Activated T-helper 1 cell treated with anti-CD3 and anti-CD28 coated beads, Interleukin-2, amount 50 U/mL, for 16 hours (primary cell): ENCODE measurements at places on chromosomes 3 and 15.

- DNase-seq: no peak
These were observed 111.0 kb downstream of the TPRG1 start for GRCh38 chr3:189282741-189283140.

- no peak for DNase-seq
These were observed 16.6 kb upstream of the GYG1 start for GRCh38 chr3:148974726-148975125.

GRCh38 chr15:50815958-50816590 lies 50.6 kb upstream of the SPPL2A start:
- DNase-seq: no peak

GRCh38 chr3:6551165-6551564 lies 309.8 kb upstream of the GRM7 start:
- DNase-seq: no peak

- DNase-seq: no peak
These were observed 21.1 kb upstream of the COLQ start for GRCh38 chr3:15542614-15543013.

- no peak for DNase-seq
These were observed 237.0 kb downstream of the CD47 start for GRCh38 chr3:107853821-107854220.

- no peak for DNase-seq
These were observed 9.5 kb downstream of the PDE8A start for GRCh38 chr15:84991014-84991712.

GRCh38 chr15:47366884-47367283 lies 350.4 kb upstream of the SEMA6D start:
- no peak for DNase-seq

- no peak for DNase-seq
These were observed 227.8 kb downstream of the CDIN1 start for GRCh38 chr15:36807134-36807764.

DNA sequence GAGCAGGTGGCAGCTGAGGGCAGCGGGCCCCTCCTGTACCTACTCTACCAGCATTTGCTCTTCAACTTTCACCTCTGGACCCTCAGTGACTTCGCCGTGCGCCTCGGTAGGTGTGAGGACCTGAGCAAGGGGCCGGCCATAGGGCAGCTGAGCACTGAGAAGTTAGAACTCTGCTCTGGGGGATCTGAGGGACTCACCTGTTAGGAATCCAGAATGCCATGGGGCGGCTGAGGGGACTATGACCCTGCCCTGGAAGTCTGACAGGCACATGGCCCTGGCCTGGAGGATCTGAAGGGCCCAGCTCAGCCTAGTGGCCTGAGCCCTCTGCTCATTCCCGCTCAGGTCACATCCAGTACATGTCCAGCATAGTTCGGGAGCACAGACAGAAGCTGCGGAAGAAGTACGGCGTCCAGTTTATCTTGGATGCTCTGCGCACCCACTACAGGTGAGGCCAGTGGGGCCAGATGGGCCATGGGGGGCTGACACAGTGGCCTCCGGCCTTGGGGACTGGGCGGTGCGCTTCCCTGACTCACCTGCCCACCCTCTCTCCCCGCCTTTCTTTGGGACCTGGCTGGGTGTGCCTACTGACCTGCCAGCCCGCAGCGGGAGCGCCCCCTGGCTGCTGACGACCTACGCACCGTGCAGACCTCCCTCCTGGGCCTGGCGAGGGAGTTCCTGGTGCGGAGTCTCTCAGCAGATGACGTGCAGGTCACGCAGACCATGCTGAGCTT lies 18.8 kb downstream of the NBEAL2 start:
- peak; percentile 61 for DNase-seq

GRCh38 chr3:57275393-57275792 lies 17.1 kb downstream of the ASB14 start:
- no peak for DNase-seq

GRCh38 chr3:141845407-141846049 lies 30.9 kb upstream of the ATP1B3 start:
- DNase-seq: no peak

DNA sequence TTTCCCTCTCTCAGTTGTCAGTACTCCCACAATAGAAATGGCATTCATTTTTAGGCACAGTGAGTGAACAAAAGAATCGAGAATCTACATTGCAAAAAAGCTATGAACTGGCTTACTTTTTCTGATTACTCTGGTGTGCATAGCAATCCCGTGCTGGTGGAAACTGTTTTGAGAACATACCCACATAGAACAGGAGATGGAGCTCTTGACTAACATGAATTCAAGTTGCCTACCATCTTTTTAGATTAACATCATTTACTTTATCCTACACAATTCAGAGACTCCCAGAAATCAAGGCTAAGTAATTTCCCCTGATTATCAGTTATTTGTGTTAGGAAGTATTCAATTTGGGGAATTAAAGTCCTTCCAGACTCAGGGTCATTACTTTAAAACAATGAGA lies 326.6 kb downstream of the ARPP21 start:
- no peak for DNase-seq

DNA sequence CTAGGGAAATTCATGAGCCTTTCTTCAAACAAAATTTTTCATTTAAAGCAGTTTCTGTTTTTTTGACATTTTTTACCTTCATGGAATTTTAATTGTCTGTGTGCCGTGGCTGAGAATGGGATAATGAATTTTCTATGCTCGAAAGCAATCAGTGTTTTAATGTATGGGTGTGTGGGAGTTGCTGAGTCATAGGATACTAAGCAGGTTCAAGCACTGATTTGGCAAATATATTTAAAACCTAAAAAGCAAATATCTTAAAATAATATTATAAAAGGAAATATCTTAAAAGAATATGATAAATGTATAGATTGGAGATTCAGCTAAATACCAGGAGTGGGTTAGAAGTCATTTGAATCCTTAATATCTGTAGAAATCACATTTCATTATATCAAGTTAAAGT lies 173.6 kb upstream of the LRRFIP2 start:
- DNase-seq: no peak

DNA sequence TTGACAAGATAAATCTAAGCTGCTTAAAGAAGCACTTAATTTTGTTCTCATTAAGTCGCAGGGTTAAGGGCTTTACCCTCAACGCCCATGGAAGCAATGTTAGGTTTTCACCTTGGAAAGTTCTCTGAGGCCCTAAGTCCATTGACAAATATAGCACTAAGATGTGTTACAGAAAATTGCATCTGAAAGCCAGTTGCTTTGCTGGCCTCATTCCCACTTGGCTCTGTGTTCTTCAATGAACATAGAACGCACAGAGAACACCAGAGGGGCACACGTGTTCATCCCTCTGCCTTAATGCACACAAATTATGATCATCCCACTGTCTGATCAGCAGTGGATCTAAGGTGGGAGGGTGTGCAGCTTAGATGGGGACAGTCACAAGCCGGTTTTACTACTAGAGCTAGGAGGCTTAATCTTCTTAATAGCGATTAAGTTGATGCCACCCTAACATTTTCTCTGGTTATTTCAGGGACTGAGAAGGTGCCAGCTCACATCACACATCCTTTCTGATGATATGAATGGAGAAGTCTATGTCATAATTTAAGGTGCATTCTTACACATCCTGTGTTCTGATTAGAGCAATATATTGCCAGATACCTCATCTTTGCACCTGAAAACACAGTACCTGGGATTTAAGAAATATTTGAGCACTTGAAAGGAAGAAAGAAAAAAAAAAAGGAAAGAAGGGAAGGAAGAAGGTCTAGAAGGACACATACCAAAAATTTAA lies 224.4 kb upstream of the ICE2 start:
- no peak for DNase-seq

- DNase-seq: peak; percentile 24
These were observed 57.7 kb downstream of the IQSEC1 start for GRCh38 chr3:13015286-13016082.

- DNase-seq: no peak
These were observed 870.2 kb downstream of the SI start for GRCh38 chr3:164208048-164208447.

DNA sequence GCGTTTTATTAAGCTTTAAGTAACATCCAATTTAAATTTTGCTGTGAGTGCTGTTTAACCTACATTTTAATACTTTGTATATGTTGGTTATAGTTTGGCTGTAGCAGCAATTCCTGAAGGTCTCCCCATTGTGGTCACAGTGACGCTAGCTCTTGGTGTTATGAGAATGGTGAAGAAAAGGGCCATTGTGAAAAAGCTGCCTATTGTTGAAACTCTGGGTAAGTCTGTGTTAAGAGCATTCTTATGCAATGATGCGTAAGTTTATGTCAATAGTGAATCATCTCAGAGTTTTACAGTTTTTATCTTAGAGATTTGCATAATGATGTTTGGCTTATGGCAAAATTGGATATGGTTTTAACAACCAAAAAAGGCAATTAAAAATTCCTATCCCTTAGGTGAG lies 62.7 kb downstream of the ASTE1 start:
- DNase-seq: no peak

DNA sequence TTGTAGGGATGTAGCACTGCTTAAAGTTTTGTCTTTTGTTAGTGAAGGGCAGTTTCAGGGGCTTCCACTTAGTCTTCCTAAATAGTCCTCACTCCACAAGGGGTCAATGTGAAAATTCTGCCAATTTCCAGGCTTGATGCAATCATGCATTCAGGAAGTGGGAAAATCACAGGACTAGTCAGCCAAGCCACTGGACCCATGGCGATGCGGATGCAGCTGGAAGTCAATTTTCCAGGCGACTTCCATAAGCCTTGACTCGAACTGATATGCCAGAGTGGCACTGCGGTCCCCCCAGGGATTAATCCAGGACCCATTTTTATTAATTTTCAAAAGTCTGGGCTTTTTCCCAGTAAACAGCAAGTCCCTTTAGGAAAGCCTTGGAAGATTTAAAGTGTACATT lies 26.1 kb downstream of the GBE1 start:
- DNase-seq: no peak

DNA sequence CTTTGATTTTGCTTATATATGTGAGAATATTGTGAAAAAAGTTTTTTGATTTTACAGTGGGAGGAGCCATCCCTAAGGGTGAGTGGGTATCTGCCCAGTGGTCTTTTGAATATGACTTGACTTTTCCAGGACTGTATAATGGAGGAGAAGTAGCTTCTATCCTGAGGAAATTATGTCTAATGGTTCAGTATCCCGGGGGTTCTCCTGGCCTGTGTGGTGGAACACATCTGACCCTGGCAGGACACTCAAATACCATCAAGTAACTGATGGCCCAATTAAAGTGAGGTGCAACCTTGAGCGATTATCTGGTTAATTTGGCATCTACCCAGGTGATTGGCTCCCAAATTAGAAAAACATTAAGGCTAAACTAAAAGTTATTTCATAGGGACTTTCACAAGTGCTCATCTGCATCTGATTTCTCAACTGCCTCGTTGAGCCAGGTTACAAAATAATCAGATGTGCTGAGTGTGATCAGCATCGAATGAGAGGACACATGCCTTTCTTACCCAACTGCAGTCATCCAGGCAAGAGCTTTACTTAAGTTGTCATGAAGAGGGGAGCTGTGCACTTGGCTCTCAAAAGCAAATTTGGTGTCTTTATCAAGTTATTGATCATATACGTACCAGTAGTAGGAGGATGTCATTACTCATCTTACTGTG lies 201.4 kb downstream of the IL5RA start:
- no peak for DNase-seq

DNA sequence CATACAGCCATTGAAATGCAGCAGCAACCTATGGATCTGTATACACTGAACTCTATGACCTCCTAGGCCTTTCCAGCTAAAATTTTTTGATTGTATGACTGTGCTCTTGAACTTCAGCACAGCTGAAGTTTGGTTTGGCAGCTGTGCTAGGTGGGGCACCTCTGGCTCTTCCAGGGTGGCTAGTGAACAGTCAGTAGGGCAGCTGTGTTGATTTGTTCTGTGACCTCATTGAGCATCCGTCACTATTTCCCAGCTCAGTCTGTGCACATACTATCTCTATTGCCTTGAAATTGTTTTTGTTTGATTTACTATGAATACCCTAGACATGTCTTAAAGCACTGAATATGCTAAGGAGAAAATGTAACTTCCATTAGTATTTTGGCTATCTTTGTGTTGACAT lies 363.2 kb upstream of the NAALADL2 start:
- DNase-seq: no peak

DNA sequence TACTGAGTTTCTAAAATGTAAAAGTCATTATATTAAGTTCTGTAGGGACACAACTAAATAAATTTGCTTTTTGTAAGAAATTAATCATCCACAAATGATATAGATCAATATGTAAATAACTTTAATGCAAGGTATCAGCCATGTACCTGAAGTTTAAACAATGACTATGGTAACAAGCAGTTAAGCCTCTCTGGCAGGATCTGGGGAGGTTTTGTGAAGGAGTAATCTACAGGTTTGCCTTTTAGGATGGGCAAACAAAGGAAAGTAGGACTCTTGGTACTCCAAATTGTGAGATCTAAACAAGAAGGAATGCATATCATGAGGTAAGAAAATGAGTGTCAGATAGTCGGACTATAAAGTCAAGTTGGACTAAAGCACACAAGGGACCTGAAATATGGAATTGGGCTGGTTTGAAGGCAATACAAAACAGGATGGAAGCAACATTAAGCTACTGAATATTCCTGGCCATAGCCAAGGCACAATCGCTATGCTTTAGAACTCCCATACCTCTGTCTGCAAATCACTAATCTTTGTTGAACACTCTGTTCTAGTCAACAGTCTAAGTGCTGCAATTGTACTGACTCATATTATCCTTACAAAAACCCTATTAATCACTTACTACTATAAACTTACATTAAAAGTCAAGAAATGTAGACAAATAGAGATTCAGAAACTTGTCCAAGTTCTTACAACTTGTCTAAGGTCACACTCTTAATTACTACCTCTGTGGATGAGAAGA lies 412.8 kb downstream of the DIPK2A start:
- DNase-seq: no peak

- no peak for DNase-seq
These were observed 18.9 kb downstream of the CD200 start for GRCh38 chr3:112351823-112352222.

DNA sequence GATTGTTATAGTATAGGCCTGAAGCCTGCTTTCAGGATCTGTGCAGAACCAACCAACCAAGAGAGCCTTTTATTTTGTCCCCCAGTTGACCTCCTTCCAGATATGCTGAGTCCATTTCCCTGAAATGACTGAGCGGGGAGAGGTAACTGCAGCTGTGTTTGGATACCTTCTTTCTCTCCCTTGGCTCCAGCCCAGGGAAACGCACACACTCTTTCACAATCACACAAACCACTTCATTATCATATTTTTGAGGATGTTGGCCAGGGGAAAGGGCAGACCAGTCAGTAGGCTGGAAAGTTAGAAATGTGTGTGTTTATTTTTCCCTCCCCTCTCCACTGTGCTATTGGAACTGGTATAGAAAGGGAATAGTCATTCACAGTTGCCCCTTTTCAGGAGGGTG lies 417.7 kb upstream of the TBL1XR1 start:
- DNase-seq: no peak

GRCh38 chr3:151526757-151527156 lies 65.9 kb upstream of the IGSF10 start:
- DNase-seq: no peak

- no peak for DNase-seq
These were observed 6.9 kb upstream of the CLDN18 start for GRCh38 chr3:138003069-138003468.

GRCh38 chr3:190601622-190602021 lies 87.7 kb downstream of the IL1RAP start:
- no peak for DNase-seq

- no peak for DNase-seq
These were observed 16.7 kb downstream of the PIK3CA start for GRCh38 chr3:179164857-179165256.
